RWPE2 (cell line): ENCODE measurements at places on chromosomes 12 and 14.

GRCh38 chr12:117111386-117111785 is 12.2 kb upstream of the TESC start:
- H3K4me3 ChIP-seq = no peak overlapping the region
- H3K27me3 ChIP-seq = peaks cover 11% of the 10 kb centered on the region
- no peaks in the 10 kb centered on the region for H3K4me1 ChIP-seq
- no peaks in the 10 kb centered on the region for H3K36me3 ChIP-seq

DNA sequence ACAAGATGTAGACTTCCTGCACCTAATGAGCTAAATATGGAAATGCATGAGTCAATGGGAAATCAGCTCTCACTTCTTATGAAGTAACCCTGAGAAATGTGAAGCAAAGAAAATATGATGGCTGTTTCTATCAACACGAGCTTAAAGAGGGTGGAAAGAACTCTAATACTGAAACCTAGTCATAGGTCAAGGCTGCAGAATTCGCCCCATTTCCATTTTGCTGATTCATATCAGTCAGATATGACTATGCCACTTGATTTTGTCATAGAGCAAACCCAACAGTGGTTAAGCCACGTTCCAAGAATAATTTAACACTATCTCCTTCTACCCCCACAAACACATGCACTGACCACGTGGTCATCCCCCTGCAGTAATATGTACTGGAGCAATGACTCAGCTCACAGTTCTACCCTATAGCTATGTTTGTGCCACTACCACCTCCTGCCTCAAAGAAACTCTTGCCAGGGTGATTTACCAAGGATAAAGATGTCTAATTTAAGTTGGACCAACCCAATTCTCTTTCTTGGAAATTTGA is 157.5 kb downstream of the TMTC3 start:
- no peaks in the 10 kb centered on the region for H3K27me3 ChIP-seq
- H3K27ac ChIP-seq = peak overlapping the region; percentile 62
- no peak overlapping the region for H3K4me3 ChIP-seq
- peaks cover 29% of the 10 kb centered on the region for H3K4me1 ChIP-seq
- peak; percentile 72 for DNase-seq
- H3K36me3 ChIP-seq = no peaks in the 10 kb centered on the region

DNA sequence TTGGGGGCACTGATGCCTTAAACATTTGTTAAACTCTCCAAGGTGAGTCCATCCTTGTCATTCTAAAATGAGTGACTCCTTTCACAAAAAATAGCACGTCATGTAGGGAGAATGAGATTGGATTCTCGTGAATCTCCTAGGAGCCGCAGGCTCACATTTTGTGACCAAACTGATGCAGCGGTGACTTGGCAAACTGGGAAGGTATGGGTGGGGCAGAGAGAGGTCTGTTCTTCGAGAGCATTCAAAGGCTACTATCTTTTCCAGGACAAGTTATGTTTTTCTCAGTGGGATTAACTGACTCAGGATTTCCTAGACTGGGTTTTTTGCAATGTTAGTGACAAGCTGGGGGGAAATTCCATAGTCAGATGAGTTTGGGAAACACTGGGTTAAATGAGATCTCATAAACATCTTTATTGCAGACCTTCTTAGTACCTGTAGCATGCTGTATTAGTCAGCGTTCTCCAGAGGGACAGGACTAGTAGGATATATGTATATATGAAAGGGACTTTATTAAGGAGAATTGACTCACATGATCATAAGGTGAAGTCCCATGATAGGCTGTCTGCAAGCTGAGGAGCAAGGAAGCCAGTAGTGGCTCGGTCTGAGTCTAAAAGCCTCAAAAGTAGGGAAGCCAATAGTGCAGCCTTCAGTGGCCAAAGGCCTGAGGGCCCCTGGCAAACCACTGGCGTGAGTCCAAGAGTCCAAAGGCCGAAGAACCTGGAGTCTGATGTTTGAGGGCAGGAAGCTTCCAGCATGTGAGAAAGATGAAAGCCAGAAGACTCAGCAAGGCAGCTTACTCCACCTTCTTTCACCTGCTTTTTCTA is 61.0 kb downstream of the FOXN4 start:
- no peaks in the 10 kb centered on the region for H3K4me1 ChIP-seq
- H3K27me3 ChIP-seq = no peaks in the 10 kb centered on the region
- H3K4me3 ChIP-seq = no peak overlapping the region
- 0 out of 2 replicates have a peak, but pooled peaks cover 4% of the 10 kb centered on the region for H3K36me3 ChIP-seq

- no peaks in the 10 kb centered on the region for H3K4me1 ChIP-seq
- H3K27ac ChIP-seq = no peak overlapping the region
- no peaks in the 10 kb centered on the region for H3K27me3 ChIP-seq
- DNase-seq = no peak
- no peaks in the 10 kb centered on the region for H3K36me3 ChIP-seq
Measured at GRCh38 chr12:117498256-117498655, 136.8 kb upstream of the NOS1 start.

DNA sequence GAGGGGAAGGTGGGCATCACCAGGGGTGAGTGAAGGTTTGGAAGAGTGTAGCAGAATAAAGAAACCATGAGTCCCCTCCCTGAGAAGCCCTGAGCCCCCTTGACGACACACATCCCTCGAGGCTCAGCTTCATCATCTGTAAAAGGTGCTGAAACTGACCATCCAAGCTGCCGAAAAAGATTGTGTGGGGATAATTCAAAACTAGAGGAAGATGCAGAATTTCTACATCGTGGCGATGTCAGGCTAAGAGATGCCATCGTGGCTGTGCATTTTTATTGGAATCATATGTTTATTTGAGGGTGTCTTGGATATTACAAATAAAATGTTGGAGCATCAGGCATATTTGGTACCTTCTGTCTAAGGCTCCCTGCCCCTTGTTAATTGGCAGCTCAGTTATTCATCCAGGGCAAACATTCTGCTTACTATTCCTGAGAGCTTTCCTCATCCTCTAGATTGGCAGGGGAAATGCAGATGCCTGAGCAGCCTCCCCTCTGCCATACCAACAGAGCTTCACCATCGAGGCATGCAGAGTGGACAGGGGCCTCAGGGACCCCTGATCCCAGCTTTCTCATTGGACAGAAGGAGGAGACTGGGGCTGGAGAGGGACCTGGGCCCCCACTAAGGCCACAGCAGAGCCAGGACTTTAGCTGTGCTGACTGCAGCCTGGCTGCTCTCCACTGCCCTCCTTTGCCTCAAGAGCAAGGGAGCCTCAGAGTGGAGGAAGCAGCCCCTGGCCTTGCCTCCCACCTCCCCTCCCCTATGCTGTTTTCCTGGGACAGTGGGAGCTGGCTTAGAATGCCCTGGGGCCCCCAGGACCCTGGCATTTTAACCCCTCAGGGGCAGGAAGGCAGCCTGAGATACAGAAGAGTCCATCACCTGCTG is 7.0 kb downstream of the SERPINA1 start:
- peaks cover 4% of the 10 kb centered on the region for H3K4me1 ChIP-seq
- H3K27ac ChIP-seq = no peak overlapping the region
- no peak overlapping the region for H3K4me3 ChIP-seq
- H3K36me3 ChIP-seq = no peaks in the 10 kb centered on the region
- DNase-seq = no peak

- no peak overlapping the region for H3K4me3 ChIP-seq
- no peaks in the 10 kb centered on the region for H3K4me1 ChIP-seq
- no peaks in the 10 kb centered on the region for H3K27me3 ChIP-seq
- H3K36me3 ChIP-seq = no peaks in the 10 kb centered on the region
Measured at GRCh38 chr14:79037106-79037505, 866.9 kb downstream of the NRXN3 start.

- no peaks in the 10 kb centered on the region for H3K4me1 ChIP-seq
- no peak overlapping the region for H3K4me3 ChIP-seq
- H3K36me3 ChIP-seq = no peaks in the 10 kb centered on the region
- H3K27ac ChIP-seq = no peak overlapping the region
Measured at GRCh38 chr12:132530447-132530846, 40.5 kb downstream of the FBRSL1 start.

DNA sequence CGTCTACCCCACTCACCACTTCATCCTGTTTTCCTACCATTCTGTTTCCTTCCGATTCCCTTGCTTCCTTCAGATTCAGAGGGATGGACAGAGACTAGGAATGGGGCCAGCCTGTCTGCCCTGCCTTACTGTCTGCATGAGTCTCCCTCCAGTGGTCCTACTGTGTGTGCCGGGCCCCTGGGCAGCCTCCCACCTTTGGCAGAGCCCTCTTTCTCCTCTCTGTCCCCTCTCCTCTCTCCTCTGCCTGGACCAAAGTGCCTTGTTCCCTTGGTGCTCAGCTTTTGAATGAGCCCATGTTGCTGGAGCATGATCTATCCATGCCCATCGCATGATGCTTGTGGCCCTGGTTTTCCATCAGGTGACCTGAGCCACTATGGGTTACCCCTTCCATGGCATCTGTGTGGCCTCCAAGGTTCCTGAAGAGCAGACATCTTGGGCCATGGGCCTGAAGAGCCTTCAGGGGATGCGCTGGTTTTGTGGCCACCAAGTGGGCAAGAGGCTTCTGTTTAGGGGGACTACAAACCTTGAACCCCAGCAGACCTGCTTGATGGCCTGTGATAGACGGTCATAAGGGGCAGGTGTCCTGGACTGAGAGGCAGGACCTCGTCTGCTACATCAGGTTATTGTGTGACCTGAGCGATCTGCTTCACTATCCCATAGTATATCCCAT is 54.2 kb upstream of the BCL11B start:
- H3K4me1 ChIP-seq = peaks cover 9% of the 10 kb centered on the region
- DNase-seq = no peak
- H3K4me3 ChIP-seq = no peak overlapping the region

DNA sequence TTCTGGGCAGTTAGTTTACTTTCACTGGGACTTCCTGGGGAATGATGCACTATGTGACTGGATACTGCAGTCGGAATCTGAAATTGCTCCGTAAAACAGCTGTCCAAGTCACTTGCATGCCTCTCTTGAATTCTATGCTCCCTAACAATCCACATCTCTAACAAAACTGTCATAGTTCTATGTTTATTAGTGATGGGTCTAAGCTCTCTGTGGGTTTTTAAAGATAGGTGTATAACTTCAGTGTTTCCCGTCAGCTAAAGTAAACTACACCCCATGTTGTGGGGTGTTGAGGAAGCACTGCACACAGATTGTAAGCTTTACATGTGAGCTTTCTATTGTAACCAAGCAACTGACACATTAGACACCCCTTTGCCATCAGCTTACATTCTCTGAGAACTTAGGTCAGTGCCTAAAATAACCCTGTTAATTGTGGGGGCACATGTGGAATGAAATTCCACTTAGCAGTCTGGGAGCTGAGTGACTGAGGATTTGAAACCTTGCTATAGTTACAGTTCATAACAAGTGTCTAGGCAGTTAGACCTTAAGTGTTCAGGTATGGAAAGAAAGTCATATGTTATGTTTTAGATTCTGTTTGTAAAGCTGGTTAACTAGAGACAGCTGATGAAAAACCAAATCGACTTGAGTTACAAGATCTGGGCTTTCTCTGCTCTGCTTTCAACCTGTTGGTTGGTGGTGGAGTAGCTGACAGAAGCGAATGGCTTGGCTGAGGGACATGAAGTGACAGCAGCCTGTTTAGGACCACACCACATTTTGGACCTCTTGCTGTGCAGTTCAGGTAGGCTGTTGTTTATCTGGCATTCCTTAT is 165.7 kb downstream of the AKAP6 start:
- no peak for DNase-seq
- H3K27ac ChIP-seq = no peak overlapping the region
- no peaks in the 10 kb centered on the region for H3K4me1 ChIP-seq
- no peaks in the 10 kb centered on the region for H3K36me3 ChIP-seq
- H3K27me3 ChIP-seq = no peaks in the 10 kb centered on the region

DNA sequence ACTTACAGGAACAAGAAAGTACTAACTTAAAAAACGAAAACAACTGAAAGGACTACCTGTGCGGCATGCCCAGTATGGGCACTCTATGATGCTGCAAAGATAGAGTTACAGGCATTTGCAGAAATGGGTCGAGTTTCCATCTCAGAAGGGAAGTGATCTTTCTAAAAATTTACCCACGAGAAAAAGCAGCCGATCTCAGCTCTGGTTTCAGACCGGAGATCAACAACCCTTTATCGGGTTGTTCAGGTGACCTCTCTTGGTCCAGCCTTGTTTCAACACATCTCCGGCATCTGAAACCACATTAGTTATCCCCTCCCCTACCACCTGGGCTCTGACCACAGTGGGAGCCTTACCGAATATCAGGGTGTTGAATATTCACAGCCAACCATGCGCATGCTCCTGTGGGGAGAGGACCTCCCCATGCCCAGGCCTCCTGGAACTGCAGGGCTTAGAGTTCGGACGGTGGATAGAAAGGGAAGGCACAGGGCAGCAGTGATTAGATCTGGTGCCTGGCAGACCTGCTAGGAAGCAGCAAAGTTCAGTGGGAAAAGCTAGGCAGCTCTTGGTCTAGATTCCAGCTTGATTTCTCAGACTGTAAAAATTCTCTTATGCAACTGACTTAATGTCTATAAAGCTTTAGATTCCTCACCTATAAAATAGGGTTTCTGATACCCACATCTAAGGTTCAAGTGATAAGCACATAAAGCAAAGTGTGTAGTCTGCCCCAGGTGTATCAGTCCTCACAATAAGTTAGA is 906.0 kb downstream of the VRK1 start:
- no peak for DNase-seq
- H3K27me3 ChIP-seq = no peaks in the 10 kb centered on the region
- no peaks in the 10 kb centered on the region for H3K36me3 ChIP-seq
- no peak overlapping the region for H3K27ac ChIP-seq

DNA sequence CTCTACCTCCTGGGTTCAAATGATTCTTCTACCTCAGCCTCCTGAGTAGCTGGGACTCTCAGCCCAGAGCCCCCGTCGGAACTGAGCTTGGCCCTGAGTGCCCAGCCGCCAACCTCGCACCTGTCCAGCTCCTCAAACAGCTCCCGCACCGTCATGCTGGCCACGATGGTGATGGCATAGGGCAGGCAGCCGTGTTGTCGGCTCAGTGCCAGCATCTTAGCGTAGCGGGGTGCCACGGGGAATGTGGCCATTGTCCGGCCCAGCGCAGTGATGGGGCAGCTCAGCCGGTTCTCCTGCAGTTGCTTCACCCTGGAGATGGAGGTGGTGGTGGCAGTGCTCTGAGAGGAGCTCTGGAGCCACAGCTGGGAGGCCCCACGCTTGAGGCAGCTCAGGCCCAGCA is 32.4 kb downstream of the DHX37 start:
- H3K27ac ChIP-seq = no peak overlapping the region
- H3K4me3 ChIP-seq = no peak overlapping the region
- H3K4me1 ChIP-seq = no peaks in the 10 kb centered on the region
- peaks cover 35% of the 10 kb centered on the region for H3K36me3 ChIP-seq
- no peak for DNase-seq

GRCh38 chr12:51678086-51678724 is 87.2 kb downstream of the SCN8A start:
- H3K4me3 ChIP-seq = no peak overlapping the region
- H3K27me3 ChIP-seq = no peaks in the 10 kb centered on the region
- H3K27ac ChIP-seq = no peak overlapping the region
- peaks cover 3% of the 10 kb centered on the region for H3K4me1 ChIP-seq
- DNase-seq = no peak

DNA sequence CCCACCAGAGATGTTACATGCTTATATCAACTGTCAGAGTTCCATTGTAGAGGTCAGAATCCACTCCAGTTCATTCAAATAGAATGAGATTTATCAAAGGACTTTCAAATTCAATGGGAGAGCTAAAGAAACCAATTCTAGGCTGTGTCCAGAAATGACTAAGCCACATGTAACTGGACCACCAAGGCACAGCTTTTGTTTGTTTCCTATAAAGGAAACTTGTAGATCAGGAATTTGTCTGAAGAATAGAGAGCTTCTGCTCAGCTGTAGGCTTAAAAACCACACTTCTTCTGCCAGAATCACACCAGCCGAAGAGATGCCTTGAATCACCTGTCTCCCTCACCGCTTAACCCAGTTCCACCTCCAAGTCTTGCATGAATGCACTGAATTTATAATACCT is 134.0 kb upstream of the NEDD1 start:
- no peak overlapping the region for H3K4me3 ChIP-seq
- no peaks in the 10 kb centered on the region for H3K27me3 ChIP-seq
- no peak overlapping the region for H3K27ac ChIP-seq
- no peaks in the 10 kb centered on the region for H3K36me3 ChIP-seq

- no peak for DNase-seq
- no peak overlapping the region for H3K4me3 ChIP-seq
- H3K27ac ChIP-seq = no peak overlapping the region
- H3K4me1 ChIP-seq = no peaks in the 10 kb centered on the region
- no peaks in the 10 kb centered on the region for H3K36me3 ChIP-seq
Measured at GRCh38 chr14:95814363-95815225, 62.0 kb upstream of the TUNAR start.
